ENCODE measurements at places on chromosomes 4 and X.

DNA sequence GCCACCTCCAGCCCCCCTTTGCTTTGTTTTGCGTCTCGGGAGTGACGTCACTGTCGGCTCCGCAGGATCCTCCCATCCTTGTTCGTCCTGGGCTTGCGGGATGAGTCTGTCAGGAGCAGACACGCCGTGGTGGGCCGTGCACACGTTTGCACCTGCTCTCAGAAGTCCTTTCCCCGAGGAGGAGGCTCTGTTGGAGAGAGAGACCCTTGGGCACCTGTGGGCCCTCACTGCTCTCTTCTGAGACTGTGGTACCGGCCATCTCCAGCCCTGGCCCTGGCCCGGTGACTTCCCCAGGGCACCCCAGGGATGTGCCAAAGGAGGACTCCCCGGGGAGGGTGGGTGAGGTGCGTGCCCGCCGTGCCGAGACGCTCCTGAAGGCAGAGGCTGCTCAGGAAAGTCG is 76.1 kb upstream of the PPP2R3B start:
- no peak for DNase-seq

DNA sequence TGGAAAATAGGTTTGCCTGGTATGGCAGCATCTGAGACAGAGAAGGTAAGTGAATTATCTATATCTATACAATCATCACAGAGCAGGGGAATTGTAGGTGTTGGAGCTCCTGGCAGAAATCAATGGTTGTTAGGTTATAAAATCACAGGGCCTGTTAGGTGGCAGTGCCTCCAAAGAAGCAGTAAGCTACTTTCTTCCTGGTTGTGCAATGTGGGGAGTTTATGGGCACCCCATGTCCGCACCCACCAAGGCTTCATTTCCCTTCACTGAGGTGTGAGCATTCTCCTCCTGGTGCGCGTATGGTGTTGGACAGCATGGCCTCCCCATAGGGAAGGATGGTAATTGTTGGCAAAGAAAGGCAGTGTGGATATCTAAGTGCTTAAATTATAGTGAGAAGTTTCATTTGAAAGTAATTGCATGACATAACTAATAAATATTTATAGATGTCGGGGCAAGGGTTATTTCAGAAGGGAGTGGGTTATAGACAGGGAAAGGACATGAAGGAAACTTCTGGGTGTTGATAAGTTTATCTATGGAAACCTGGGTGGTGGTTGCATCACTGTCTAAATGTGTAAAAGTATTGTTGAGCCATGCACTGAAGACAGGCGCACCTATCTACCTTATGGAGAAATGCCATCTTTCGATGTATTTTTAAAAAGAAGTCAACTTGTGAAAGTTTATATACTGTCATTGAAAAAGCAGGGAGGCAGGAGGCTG is 153.7 kb downstream of the FRAS1 start:
- no peak for DNase-seq

GRCh38 chr4:110088670-110089069 is 109.7 kb downstream of the ELOVL6 start:
- no peak for DNase-seq

GRCh38 chr4:124321364-124321763 is 391.2 kb downstream of the ANKRD50 start:
- no peak for DNase-seq

Measured in stimulated activated CD4-positive, alpha-beta T cell treated with anti-CD3 and anti-CD28 coated beads, Interleukin-12 subunit alpha, Interleukin-12 subunit beta, amount 100 ng/mL, for 24 hours (primary cell).